IMR-90 (cell line): ENCODE measurements at places on chromosomes 1 and 21.

GRCh38 chr1:235910357-235911299, 43.9 kb upstream of the LYST start:
- peak; percentile 97 for DNase-seq

DNA sequence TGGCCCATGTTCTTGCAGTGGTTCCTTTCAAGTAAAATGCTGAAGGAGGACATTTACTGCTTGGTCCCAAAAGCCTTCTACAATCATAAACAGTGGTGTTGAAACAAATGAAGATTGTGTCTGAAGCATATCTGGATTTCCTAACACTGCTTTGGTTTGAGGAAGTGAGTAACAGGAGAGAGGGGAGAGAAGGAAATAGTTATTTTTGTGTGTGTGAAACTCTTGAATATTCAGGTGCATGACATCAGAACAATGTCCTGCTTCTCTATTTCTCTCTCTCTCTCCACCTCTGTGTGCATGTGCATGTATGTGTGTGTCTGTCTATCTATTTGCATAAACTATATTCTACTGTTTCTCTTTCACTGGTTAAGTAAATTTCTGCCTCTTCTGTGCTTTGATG, 61.4 kb upstream of the TNFSF18 start:
- DNase-seq: peak; percentile 67

GRCh38 chr21:44892536-44893277, 19.2 kb upstream of the PTTG1IP start:
- peak; percentile 19 for DNase-seq

- no peak for DNase-seq
Measured at GRCh38 chr1:101059945-101060542, 34.5 kb upstream of the DPH5 start.

- DNase-seq: no peak
Measured at GRCh38 chr1:154896771-154897286, 26.7 kb upstream of the KCNN3 start.
